ENCODE measurements at places on chromosomes 6 and 20. TPM values are rescaled to one million over a fixed set of nuclear protein-coding genes. Genes with fewer than 3 reads are reported as not detected.

NKX2-4 gene
- not detected for total RNA-seq

CD93 gene
- not detected for total RNA-seq

PRL gene
- total RNA-seq: not detected

GRCh38 chr6:161001421-161001820, 9.9 kb downstream of the MAP3K4 start:
- DNase-seq: no peak

GRCh38 chr6:153618371-153619322, 420.4 kb upstream of the OPRM1 start:
- no peak for DNase-seq

GRCh38 chr20:62116558-62117361, 5.5 kb upstream of the LSM14B start:
- DNase-seq: no peak

GRCh38 chr20:44166477-44166876, 20.5 kb downstream of the JPH2 start:
- DNase-seq: peak; percentile 35
